CD4-positive, alpha-beta memory T cell (primary cell): ENCODE measurements at places on chromosomes 7 and 10. TPM values are rescaled to one million over a fixed set of nuclear protein-coding genes. Genes with fewer than 3 reads are reported as not detected.
A peak's percentile ranks its signal among the peaks of the same experiment; 100 is the strongest.

DNA sequence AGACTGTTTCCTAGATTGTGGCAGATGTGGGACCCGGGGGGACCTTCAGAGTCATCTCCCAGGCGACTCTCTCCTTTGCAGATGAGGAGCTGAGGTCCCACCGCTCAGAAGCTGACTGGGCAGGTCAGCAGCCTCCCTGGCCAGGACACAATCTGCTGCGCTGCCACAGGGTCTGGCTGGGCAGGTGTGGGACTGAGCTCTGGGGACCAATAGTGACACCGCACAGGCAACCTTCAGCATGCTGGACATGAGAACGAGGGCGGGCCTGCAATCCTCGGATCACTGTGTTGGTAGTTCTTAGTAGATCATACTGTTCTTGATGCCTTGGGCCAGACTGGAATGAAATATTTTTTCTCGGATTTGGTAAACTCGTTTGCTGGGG, 20.5 kb upstream of the CRYGN start:
- no peak for DNase-seq

DNA sequence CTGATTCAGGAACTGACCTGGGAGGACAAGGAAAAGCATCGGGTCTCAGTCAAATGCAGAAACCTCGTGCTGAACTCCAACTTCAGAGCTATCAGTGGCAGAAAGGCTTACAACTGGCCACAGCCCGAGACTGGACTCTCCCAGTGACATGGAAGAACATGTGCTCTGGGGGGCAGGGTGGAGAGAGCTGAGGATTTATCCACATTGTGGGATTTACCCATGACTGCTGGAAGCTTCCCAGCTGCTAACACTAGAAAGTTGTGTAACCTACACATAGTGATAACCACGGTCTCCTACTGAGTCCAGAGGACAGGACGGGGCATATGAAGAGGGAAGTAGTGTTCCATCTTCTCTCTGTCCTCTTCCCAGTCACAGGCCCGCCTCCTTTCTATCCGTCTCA, 103.4 kb downstream of the ITIH5 start:
- no peak for DNase-seq

DNA sequence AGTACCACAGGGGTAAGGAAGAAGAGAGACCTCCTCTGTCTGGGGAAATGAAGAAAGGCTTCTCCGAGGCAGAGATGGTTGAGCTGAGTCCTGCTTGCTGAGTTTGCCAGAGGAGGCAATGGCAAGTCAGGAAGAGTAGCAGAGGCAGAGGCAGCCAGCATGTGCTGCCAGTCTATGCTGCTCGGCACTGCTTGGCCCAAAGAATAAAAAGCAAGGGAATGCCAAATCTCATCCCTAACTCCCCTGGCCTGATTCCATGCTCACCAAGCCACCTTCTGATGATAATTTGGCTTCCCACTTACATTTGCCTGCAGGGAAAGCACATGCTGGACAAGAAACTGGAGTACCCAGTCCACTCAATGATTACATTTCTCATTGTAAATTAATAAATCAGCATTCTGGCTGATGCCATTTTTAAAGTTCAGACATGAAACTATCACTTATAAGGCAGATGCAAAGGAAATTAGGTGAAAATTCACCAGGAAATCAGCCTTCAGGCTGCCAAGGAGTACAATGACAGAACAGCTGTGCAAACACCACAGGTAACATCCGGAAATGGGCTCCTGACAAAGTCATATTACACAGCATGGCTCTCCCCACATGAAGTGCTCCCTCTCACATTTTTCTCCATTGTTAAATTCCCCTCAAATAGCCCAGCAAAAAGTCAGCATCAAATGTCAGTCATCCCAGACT, 245.9 kb downstream of the MTERF1 start:
- DNase-seq, result no peak

GRCh38 chr7:17939606-17940301, 540 bp downstream of the SNX13 start:
- peak; percentile 8 for DNase-seq

GRCh38 chr10:17348011-17348500, 106.3 kb downstream of the ST8SIA6 start:
- DNase-seq, result no peak

- DNase-seq, result no peak
These were observed 377.0 kb downstream of the TCERG1L start for GRCh38 chr10:130934293-130935127.

- DNase-seq, result no peak
These were observed 219.5 kb upstream of the CCDC6 start for GRCh38 chr10:60125895-60126294.

DNA sequence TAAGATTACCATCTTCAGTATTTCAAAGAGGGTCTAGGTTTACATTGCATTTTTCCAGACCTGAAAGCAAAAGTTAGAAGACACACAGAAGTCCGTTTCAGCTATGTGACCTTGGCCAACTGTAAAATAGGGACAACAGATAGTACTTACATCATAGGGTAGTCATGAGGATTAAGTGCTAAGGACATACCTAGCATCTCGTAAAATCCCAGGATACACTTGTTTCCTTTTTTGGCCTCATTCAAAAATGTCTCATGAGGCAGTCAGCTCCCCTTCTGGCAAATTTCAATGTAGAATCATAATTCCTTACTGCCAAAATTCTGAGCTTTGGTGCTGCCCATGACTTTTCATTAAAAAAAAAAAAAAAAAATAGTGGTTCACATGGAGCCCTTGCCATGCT, 6.4 kb upstream of the DUSP5 start:
- no peak for DNase-seq

- DNase-seq, result no peak
These were observed 108.2 kb downstream of the OSBPL3 start for GRCh38 chr7:24871770-24872169.

GRCh38 chr10:78648256-78648860, 420.4 kb upstream of the ZMIZ1 start:
- no peak for DNase-seq

GRCh38 chr10:33537066-33537465, 202.6 kb upstream of the NRP1 start:
- no peak for DNase-seq

- DNase-seq, result no peak
These were observed 14.2 kb upstream of the GET4 start for GRCh38 chr7:862157-862556.

DNA sequence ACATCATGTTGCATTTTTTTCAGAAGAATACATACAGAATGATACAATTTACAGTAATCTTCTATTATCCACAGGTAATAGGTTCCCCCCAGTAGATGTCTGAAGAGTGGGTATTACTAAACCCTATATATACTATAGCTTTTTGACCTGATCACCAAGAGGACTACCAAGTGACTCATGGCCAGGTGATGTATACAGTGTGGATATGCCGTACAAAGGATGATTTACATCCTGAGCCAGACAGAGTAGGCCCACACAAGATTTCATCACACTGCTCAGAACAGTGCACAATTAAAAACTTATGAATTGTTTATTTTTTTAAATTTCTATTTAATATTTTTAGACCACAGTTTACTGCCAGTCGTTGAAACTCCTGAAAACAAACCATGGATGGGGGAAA, 70.6 kb downstream of the STEAP1B start:
- no peak for DNase-seq

- no peak for DNase-seq
These were observed 181.7 kb downstream of the NRP1 start for GRCh38 chr10:33152750-33153149.

DNA sequence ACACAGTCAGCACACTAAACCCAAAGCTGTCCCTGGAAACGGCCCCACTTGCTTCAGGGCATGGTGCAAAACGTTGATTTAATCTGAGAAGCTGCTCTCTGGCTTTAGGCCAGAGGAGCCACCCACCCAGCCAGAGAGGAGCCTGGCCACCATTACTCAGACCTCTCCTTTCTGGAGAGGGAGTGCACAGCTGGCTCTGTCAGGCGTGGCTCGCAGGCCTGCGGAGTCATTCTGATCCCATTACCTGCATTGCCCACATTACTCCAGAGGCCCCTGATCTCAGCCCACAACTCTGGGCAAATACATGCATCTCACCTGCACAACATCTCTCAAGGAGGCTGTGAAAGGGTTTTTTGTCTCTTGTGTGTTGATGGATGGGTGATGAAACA, 370.0 kb upstream of the IGFBP3 start:
- no peak for DNase-seq

DNA sequence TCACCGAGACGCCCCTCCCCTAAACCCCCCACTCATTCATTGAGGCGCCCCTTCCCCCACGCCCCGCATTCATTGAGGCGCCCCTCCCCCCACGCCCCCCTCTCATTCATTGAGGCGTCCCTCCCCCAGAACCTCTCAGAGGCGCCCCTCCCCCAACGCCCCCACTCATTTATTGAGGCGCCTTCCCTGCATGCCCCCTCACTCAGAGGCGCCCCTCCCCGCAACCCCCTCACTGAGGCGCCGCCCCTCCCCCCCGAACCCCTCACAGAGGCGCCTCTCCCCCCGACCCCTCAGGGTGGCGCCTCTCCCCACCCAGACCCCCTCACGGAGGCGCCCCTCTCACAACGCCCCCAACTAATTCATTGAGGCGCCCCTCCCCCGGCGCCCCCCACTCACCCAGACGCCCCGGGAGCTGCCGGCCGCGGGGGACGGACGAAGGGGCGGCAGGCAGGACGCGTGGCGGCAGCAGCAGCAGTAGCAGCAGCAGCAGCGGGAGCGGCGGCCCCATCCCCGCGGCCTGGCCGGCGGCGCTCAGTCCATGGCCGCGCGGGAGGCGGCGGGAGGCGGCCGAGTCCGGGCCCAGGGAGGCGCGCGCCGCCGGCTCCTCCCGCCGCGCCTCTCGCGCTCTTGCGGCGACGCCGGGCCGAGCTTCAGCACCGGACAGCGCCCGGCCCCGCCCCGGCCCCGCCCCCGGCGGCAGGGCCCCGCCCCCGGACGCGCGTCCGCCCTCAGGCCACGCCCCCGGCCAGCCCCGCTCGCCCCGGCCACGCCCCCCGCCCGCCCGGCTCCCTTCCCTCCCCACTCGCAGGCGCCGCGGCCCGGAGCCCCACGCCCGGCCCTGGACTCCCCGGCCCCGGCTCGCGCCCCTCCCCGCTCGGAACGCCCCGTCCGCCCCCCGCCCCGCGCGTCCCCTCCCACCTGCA, at the start of gene PTPRN2:
TSS of gene PTPRN2 (minus strand) at position 662 of the 923 bp plus-strand sequence.
- no peak for DNase-seq

- DNase-seq, result no peak
These were observed 160.6 kb downstream of the MAGI2 start for GRCh38 chr7:79292834-79293233.

DNA sequence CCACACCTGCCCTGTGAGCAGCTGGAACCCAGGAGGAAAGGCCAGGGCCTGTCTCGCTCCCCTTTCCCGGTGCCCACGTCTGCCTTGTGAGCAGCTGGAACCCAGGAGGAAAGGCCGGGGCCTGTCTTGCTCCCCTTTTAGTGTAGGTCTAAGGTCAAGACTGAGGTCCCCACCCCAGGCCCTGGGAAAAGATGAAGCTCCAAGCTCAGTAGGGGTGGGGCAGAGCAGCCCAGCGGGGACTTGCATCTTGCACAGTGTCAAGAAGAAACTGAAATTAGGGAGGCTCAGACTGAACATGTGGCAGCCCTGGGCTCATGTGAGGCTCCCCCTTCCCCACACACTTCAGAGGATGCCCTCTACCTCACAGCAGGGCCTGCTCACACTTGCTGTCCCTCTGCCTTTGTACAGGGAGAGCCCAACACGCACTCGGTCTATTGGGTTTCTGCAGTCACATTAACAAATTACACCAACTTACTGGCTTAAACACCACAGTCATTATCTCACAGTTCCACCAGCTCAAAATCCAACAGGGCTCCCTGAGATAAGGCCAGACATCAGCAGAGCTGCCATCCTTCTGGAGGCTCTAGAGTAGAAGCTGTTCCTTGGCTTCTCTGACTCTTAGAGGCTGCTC, 12.4 kb downstream of the POLL start:
- no peak for DNase-seq

DNA sequence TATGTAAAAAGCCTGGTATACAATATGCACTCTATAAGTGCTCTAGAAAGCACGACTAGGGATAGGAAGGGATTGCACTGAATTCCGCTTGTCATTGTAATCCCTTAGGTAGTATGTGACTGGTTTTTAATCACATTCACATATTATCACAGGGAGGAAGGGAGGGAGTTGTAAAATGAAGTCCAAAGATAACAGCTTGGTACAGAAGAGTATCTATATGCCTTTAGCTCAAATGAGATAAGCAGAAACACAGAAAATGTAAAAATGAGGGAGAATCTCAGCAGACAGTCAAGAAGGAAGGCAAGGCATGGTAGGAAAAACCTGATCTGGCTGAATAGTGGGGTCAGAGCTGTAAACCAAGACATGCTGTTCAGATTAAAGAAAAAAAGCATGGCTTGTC, 63.4 kb downstream of the ABI1 start:
- DNase-seq, result no peak

GRCh38 chr7:90995996-90996395, 268.2 kb upstream of the FZD1 start:
- DNase-seq, result no peak

DNA sequence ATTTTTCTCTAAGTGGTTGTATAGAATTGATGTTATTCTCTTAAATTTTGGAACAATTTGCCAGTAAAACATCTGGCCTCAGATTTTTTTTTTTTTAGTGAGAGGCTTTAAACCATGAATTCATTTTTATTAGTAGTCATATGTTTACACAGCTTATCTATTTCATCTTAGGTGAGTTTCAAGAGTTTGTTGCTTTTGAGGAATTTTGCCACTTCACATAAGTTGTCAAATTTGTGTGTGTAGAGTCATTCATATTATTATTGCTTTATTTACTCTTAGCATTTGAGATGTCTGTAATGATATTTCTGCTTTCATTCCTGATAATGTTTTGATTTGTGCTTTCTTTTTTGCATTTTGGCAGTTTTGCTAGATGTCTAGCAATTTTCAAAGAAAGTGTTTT, 132.1 kb downstream of the CCSER2 start:
- no peak for DNase-seq

GRCh38 chr10:20644421-20644820, 252.7 kb downstream of the NEBL start:
- DNase-seq, result no peak

- DNase-seq, result no peak
These were observed 7.9 kb upstream of the C10orf120 start for GRCh38 chr10:122707535-122707934.

SAP25 gene
- 119 TPM for total RNA-seq

TAS2R39 gene
- total RNA-seq, result not detected

UTF1 gene
- not detected for total RNA-seq

NPSR1 gene
- total RNA-seq, result not detected

PTPRZ1 gene
- not detected for total RNA-seq

FZD1 gene
- 0.09 TPM for total RNA-seq

CRPPA gene
- 1.3 TPM for total RNA-seq

FAM25A gene
- total RNA-seq, result not detected

CALCR gene
- not detected for total RNA-seq

FRAT1 gene
- total RNA-seq, result 20.2 TPM

PNLIP gene
- total RNA-seq, result not detected

CXCL12 gene
- not detected for total RNA-seq

INSYN2A gene
- total RNA-seq, result not detected
